Thoracic aorta (tissue), 2 donors: ENCODE measurements at places on chromosomes 2 and 18.
A peak's percentile ranks its signal among the peaks of the same experiment; 100 is the strongest.

GRCh38 chr2:34627003-34627402 is 1027.9 kb upstream of the FAM98A start:
- H3K27me3 ChIP-seq: no peaks in the 10 kb centered on the region
- H3K4me1 ChIP-seq: no peaks in the 10 kb centered on the region
- DNase-seq: no peak
- H3K4me3 ChIP-seq: no peak overlapping the region
- H3K36me3 ChIP-seq: no peaks in the 10 kb centered on the region

DNA sequence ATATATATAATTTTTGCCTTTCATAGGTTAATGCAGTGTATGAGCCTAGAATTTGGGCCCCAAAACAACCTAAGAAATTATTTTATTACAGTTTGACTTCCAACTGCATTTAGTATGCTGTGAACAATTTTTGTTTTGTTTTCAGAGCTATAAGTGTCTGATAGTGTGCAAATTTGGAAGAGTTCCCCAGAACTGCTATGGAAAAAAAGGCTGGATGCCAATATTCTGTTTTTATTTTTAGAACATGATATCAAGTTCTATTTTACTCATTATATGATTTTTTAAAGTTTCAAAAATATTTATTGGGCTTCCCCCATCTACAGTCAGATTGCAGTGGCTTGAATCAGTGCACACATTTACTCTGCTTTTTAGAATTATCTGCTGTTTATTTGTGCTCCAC is 42.6 kb downstream of the MRPS9 start:
- H3K27ac ChIP-seq: no peak overlapping the region
- peak overlapping the region; percentile 38 for H3K4me3 ChIP-seq
- no peaks in the 10 kb centered on the region for H3K27me3 ChIP-seq
- H3K4me1 ChIP-seq: peaks cover 7% of the 10 kb centered on the region
- H3K36me3 ChIP-seq: no peaks in the 10 kb centered on the region
- DNase-seq: no peak

GRCh38 chr2:238722181-238722580 is 125.7 kb upstream of the TWIST2 start:
- H3K4me1 ChIP-seq: peaks cover 10% of the 10 kb centered on the region
- no peaks in the 10 kb centered on the region for H3K27me3 ChIP-seq
- DNase-seq: no peak
- H3K36me3 ChIP-seq: no peaks in the 10 kb centered on the region
- no peak overlapping the region for H3K27ac ChIP-seq

DNA sequence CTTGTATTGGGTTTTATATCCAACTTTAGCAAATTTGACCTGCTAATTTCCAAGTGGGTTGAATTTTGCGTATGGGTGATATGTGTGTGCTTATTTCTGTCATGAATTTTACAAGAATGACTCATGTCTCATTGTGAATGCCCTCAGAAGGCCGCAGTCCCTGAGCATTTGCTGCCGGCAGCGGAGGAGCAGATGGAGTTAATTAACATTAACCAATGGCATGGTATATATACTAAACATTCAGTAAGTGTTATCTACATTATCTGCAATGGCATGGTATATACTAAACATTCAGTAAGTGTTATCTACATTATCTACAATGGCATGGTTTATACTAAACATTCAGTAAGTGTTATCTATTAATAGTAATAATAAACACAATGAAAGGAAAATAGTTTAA is 90.1 kb downstream of the DOK6 start:
- DNase-seq: no peak
- no peak overlapping the region for H3K4me3 ChIP-seq
- peaks cover 2% of the 10 kb centered on the region for H3K4me1 ChIP-seq
- no peaks in the 10 kb centered on the region for H3K27me3 ChIP-seq
- no peak overlapping the region for H3K27ac ChIP-seq
- no peaks in the 10 kb centered on the region for H3K36me3 ChIP-seq

DNA sequence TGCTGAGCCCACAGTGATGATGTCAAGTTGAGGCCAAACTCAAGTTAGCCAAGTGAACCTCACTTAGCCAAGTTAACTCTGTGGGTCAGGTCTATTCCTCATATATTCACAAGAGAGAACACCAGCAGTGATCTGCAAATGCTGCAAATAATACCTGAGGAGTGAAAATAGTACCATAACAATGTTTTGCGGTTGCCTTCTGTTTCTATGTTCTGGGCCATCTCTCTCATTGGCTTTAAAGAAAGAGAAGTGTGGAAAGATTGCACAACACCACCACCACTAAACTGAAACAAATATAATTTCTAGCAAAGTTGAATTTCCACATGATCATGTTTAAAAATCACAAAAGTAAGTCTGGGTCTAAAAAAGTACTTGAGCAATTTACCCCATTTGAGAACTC is 211.1 kb upstream of the GALNT5 start:
- no peaks in the 10 kb centered on the region for H3K36me3 ChIP-seq
- DNase-seq: no peak
- H3K4me1 ChIP-seq: no peaks in the 10 kb centered on the region
- no peak overlapping the region for H3K27ac ChIP-seq
- H3K4me3 ChIP-seq: no peak overlapping the region
- H3K27me3 ChIP-seq: no peaks in the 10 kb centered on the region

DNA sequence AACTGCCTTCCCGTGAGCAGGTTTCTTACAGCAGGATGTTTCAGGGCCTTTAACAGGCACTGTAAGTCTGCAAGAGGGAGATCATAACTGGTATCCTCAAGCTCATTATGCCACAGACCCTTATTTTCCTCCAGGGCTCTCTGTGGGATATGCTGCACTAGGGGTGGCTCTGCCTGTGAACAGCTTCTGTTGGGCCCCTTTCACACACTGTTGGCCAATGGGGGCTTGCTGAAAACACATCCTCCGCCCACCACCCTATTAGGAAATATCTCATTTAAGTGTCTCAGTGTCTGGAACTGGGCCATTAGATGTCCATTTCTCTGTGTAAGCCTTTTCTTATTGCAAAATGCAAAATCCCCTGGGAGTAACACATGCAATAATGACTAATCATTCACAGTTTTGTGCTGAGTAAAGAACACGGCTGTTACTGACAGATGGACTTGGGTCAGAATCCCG is 414.3 kb upstream of the HS6ST1 start:
- no peaks in the 10 kb centered on the region for H3K27me3 ChIP-seq
- no peaks in the 10 kb centered on the region for H3K36me3 ChIP-seq
- DNase-seq: no peak
- no peak overlapping the region for H3K27ac ChIP-seq
- H3K4me3 ChIP-seq: no peak overlapping the region

GRCh38 chr2:12948961-12949353 is 232.2 kb downstream of the TRIB2 start:
- no peak overlapping the region for H3K27ac ChIP-seq
- H3K27me3 ChIP-seq: no peaks in the 10 kb centered on the region
- peaks cover 4% of the 10 kb centered on the region for H3K4me1 ChIP-seq
- no peak for DNase-seq
- no peaks in the 10 kb centered on the region for H3K36me3 ChIP-seq

DNA sequence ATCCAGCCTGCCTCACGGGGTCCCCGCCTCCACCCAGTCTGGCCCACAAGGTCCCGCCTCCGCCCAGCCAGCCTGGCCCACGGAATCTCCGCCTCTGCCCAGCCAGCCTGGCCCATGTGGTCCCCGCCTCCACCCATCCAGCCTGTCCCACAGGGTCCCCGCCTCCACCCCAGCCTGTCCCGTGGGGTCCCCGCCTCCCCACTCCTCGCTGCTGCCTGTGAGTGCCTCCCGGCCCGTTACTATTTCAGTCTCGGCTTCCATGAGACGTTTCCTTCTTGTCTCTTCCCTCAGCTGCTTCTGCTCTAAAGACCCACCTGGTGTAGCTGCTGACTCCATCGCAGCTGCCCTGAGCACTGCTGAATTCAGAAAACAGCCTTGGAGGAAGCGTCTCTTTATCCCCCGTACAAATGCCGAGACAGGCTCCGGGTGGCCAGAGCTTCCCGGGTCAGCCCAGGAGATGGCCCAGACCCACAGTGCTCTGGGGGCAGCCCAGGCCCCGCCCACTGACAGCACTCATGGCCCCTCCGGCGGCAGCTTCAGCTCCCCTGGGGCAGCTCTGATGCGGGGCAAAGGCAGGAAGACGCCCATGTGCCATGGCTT is 69.8 kb downstream of the NFATC1 start:
- H3K36me3 ChIP-seq: peaks cover 26% of the 10 kb centered on the region
- H3K4me3 ChIP-seq: no peak overlapping the region
- peaks cover under 1% of the 10 kb centered on the region for H3K4me1 ChIP-seq
- no peak for DNase-seq

- H3K27ac ChIP-seq: no peak overlapping the region
- DNase-seq: no peak
- no peaks in the 10 kb centered on the region for H3K4me1 ChIP-seq
- H3K36me3 ChIP-seq: no peaks in the 10 kb centered on the region
- no peak overlapping the region for H3K4me3 ChIP-seq
Measured at GRCh38 chr2:141311430-141311829, 819.4 kb downstream of the LRP1B start.

- no peaks in the 10 kb centered on the region for H3K27me3 ChIP-seq
- H3K4me1 ChIP-seq: no peaks in the 10 kb centered on the region
- no peak overlapping the region for H3K4me3 ChIP-seq
- no peak overlapping the region for H3K27ac ChIP-seq
- no peak for DNase-seq
Measured at GRCh38 chr2:58156780-58157179, 84.3 kb downstream of the FANCL start.

GRCh38 chr2:3503483-3503882 is 15.8 kb downstream of the ADI1 start:
- H3K27ac ChIP-seq: no peak overlapping the region
- no peak for DNase-seq
- H3K27me3 ChIP-seq: no peaks in the 10 kb centered on the region
- H3K4me3 ChIP-seq: no peak overlapping the region
- H3K4me1 ChIP-seq: no peaks in the 10 kb centered on the region
- H3K36me3 ChIP-seq: peaks cover 40% of the 10 kb centered on the region

GRCh38 chr2:105814291-105814940 is 69.7 kb downstream of the NCK2 start:
- H3K27ac ChIP-seq: no peak overlapping the region
- peaks cover 16% of the 10 kb centered on the region for H3K4me1 ChIP-seq
- no peak for DNase-seq
- H3K27me3 ChIP-seq: no peaks in the 10 kb centered on the region

DNA sequence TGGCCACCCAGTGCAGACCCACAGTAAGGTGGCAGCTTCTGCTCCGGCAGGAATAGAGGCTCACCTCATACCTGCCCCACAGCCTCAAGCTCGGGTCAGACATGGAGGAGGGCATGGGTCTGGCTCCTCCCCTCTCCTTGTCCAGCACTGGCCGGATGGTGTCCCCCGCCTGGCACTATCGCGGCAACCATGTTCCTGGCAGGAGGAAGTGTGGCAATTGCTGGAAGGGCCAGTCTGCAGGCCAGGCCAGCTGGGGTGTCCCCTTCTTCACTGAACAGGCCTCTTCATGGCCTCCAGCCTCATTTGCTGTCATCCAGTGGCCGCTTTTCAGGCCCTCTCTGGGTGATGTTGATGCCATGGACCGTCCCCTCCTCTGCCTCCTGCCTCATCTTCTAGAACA is 41.4 kb upstream of the SMAD7 start:
- no peaks in the 10 kb centered on the region for H3K27me3 ChIP-seq
- H3K4me3 ChIP-seq: no peak overlapping the region
- no peaks in the 10 kb centered on the region for H3K36me3 ChIP-seq
- no peak overlapping the region for H3K27ac ChIP-seq
- DNase-seq: no peak

GRCh38 chr2:201949181-201949926 is 84.3 kb upstream of the FZD7 start:
- no peaks in the 10 kb centered on the region for H3K36me3 ChIP-seq
- H3K4me1 ChIP-seq: no peaks in the 10 kb centered on the region
- no peaks in the 10 kb centered on the region for H3K27me3 ChIP-seq
- H3K4me3 ChIP-seq: no peak overlapping the region
- H3K27ac ChIP-seq: no peak overlapping the region

DNA sequence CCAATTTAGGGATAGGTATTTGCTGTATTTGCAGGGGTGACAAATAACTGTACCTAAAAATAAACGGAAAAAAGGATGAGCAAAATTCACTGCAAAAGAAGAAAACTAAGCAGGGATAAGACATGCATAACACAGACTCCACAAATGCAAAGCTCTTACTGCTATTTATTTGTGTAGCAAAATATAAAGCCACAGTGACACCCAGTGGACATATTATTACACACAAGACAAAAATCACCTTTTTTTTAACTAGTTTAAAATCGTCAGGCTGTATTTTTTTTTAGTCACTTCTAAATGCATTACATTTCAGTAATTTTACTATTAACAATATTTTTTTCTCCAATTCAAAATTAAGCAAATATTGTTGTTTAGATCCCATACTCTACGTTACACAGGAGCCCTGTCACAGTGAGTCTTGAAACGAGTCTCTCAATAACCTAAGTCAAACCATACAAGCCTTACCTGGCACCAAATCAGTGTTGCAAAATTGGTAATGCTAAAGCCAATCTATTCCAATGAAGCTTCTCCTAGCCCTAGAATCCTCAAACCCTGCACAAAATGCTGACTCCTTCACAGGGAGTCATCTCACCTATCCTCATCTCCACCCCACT is 23.7 kb downstream of the METTL4 start:
- H3K36me3 ChIP-seq: peaks cover 3% of the 10 kb centered on the region
- no peak overlapping the region for H3K27ac ChIP-seq
- H3K27me3 ChIP-seq: no peaks in the 10 kb centered on the region

DNA sequence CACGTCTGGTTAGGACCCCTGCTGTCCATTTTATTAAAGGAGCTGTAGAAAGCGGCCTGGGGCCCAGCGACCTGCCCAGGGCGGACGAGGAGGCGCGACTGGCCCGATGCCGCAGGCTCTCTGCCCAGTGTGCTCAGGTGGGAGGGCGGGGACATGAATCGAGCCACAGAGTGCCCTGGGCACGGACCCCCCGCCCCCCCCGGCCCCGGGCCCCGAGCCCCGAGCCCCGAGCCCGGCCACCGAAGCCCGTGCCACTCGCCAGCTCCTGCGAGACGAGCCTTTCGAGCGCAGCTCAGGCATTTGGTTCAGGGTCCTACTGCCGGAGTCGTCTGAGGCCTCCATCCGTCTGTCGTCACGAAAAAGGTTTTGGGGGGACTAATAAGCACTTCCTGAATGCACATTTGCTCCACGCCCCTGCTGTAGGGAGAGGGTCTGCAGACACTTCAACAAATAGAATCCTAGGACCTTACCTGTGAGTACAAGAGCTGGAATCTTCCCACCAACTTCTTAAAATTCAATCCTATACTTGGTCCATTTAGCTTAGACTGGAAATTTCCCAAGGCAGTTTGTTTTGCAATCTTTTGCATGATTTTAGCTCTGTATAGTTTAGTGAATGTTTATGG is 602 bp upstream of the ADAM17 start:
- H3K27me3 ChIP-seq: no peaks in the 10 kb centered on the region

GRCh38 chr2:62197011-62197924 is 1.4 kb downstream of the B3GNT2 start:
- H3K4me3 ChIP-seq: peak overlapping the region; percentile 99
- no peaks in the 10 kb centered on the region for H3K36me3 ChIP-seq
- H3K27ac ChIP-seq: peak overlapping the region; percentile 94
- H3K27me3 ChIP-seq: no peaks in the 10 kb centered on the region

DNA sequence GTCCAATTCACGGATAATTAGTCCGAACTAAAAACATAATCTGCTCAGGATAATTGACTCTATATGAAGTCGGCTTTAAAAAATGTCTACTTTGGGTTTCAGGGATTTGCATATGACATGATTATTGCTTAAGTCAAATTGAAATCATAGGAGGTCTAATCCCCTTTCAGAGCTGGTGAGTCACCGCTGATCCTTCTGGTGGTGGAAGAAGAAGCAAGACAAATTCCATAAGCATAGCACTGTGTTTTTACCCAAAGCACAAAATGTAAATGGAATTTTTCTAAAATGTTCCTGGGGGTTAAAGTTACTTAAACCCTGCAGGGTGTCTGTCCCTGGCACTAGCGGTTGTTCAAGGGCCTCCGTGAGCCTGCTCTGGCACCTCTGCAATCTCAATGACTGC is 460.2 kb downstream of the LRATD1 start:
- no peak overlapping the region for H3K4me3 ChIP-seq
- no peak for DNase-seq
- no peaks in the 10 kb centered on the region for H3K4me1 ChIP-seq
- no peak overlapping the region for H3K27ac ChIP-seq
- no peaks in the 10 kb centered on the region for H3K27me3 ChIP-seq
